ENCODE measurements at places on chromosomes 3 and 15. TPM values are rescaled to one million over a fixed set of nuclear protein-coding genes. Genes with fewer than 3 reads are reported as not detected.

GRCh38 chr3:21888656-21889055 lies 137.6 kb upstream of the ZNF385D start:
- DNase-seq: no peak

CACNA1D gene
- 0.05 TPM for total RNA-seq

DNA sequence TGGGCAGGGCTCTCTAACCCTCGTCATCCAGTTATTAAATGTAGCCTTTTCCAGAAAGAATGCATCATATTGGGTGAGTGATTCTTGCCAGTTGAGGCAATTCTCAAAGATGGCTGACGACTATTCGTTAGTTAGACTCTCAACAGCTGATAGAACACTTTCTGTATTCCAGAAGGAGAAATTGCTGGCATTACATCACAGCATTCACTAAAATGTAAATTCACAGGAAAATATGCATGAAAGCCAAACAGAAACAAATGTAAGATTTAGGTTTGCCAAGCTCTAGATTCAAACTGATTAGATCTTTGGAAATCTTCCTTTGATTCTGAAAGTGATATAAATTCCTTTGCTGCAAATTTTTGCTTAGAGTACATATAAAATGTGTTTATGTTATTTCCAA lies 1501.0 kb downstream of the SI start:
- DNase-seq: no peak

- no peak for DNase-seq
Measured at GRCh38 chr3:5305684-5305989, 118.1 kb downstream of the EDEM1 start.

IFT122 gene
- 21.5 TPM for total RNA-seq

DNA sequence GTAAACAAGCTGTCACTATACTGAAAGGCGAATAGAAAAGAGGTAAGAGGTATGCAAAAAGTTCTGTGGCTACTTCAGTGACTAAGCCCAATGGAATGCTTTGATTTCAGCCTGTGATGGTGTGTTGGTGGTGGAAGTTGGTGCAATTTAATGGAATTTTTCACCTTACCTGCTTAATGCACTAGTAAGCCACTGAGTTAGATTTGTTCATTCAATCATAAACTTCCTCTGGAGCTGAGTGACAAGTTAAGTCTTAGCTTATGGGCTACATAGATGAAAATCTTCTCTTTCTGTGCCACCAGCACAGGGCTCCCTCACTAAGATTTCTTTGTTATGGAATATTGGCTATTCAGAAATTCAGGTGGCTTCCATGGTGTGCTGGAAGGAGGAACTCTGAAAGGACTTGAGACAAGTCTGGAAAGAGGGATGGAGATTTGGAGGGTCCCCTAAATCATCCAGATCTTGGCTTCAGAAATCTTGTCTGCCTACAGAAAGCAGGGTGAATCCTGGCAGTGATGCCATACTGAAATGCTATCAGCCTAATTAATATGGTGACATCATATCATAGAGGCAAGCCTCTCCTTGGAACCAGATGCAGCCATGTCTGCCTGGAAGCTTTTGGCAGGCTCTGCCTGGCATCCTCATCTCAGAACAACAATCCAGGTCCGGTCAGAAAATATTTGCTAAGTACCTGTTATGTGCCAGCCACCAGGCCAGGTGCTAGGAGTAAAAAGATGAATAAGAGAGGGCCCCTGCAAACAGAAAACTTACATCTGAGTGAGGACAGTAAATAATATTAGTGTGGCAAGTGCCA lies 8.1 kb upstream of the GAP43 start:
- DNase-seq: peak; percentile 75

DNA sequence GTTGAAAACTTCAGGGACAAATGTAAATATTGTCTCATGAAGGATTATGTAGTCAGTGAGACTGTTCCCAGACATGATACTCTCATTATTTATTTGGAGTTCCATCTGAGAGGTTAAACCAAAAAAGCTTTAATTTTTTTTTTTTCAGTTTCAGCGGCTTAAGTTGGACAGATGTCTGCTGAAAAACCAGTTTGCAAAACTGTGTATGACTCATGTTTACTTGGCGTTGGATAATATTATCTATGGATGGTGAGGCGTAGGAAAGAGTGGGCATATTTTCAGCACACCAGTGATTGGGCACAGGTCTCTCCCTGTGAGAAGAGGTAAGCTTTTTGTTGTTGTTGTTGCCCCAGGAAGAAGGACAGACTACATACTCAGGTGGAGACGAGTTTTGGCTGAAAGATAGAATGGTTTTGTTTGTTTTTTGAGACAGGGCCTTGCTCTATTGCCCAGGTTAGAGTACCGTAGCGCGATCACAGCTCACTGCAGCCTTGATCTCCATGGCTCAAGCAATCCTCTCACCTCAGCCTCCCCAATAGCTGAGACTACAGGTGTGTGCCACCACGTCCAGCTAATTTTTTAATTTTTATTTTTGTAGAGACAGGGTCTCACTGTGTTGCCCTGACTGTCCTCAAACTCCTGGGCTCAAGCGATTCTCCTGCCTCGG lies 16.4 kb upstream of the ANXA2 start:
- no peak for DNase-seq

- peak; percentile 91 for DNase-seq
Measured at GRCh38 chr3:150365132-150365604, 42.9 kb upstream of the TSC22D2 start.

DNA sequence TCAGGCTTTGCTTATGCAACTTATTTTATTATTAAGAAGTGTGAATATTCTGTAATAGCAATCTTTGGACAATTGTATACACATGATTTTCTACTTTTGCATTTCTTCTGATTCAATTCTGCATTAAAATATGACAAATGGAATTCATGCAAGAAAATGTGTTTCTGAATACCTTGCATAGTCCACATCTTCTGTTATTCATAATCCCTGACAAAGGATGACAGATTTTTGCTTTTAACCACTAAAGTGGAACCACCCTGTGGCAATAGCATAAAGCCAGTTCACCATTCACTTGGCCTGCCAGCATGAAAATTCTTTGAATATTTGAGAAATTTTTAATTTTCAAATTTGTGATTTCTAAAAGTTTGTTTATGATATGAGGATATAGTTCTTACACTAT lies 397.0 kb downstream of the ROBO2 start:
- no peak for DNase-seq

- DNase-seq: no peak
Measured at GRCh38 chr3:149833241-149833640, 20.2 kb downstream of the RNF13 start.

DNA sequence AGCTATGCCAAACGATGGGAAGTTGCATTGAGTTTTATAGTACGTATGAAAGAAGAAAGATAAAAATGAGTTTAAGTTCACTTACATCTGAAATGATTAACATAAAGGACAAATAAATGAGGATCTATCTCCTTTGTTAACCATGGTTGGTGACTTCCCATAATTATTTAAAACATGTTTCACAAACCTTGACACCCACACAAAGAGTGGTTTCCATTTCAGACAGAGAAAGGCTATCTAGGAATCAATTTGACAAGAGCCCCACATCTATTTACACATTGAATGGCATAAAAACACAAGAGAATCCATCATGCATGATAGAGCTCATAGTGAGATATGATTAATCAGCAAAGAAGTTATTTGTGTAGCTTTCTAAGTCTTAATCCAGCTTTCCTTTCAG lies 14.2 kb upstream of the MTMR10 start:
- no peak for DNase-seq

DNA sequence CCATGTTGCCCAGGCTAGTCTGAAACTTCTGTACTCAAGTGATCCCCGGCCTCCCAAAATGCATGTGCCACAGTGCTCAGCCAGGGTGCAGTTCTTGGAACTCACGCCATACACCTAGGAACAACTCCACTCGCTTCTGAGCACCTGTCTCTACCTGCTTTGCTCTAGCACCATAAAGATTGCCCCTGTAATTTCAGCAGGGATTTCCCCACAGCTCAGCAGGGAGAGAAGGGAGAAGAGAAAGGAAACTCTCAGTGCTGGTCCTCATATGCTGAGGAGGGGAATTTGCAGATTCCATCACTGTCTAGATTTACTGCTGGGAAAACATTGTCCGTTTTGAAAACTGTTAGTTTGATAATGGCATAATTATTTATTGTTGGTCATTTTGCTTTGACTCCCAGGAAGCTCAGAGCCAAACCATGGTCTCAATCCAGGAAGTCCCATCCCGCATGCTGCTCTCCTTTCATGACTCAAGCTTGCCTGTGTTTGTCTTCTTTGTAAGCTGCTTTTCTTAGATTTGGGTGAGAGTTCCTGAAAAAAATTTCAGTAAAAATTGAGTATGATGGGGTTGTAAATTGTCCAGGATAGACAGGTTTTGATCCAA lies 24.2 kb downstream of the TRIM71 start:
- peak; percentile 53 for DNase-seq

DNA sequence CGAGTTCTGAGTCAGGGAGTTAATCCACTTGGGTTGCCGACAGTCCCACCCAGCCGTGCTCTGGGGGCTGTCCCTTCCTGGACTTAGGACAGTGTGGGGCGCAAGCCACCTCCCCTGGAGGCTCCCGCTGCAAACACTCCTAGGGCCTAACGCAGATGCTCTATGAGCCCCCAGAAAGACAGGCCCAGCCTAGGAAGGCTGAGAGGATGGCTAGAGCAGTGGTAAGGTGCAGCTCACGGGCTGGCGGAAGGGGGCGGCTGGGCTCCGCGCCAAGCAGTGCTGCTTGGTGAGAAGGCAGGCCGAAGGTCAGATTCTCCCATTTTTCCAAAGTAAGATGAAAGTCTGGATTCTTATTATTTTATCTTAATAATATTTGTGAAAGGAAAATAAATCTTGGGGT lies 84.6 kb upstream of the ALDH1L1 start:
- no peak for DNase-seq

DNA sequence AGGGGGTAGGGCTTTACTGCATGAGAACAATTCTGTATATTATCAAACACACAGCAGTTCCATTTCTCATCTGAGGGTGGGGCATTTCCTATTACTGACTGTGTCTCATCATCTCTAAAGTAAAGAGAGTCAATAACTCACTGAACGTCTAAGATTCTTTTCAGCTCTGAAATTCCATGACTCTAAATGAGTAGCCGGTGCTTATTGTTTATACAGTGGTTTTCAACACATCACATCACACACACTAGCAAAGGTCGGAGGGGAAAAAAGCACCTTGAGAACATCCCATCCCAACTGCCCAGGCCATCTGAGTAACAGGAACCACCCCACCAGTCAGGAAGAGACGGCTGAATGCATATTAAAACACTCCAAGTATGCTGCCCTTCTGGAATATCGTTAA lies 196.0 kb downstream of the SUCLG2 start:
- DNase-seq: no peak

Data from A172 (cell line).